Retina (tissue), 1 donor: ENCODE measurements at places on chromosomes 3 and 15.

- no peak for DNase-seq
Measured at GRCh38 chr15:86164232-86164898, 84.7 kb downstream of the AGBL1 start.

- DNase-seq, result no peak
Measured at GRCh38 chr3:194382892-194383223, 13.3 kb upstream of the LRRC15 start.

DNA sequence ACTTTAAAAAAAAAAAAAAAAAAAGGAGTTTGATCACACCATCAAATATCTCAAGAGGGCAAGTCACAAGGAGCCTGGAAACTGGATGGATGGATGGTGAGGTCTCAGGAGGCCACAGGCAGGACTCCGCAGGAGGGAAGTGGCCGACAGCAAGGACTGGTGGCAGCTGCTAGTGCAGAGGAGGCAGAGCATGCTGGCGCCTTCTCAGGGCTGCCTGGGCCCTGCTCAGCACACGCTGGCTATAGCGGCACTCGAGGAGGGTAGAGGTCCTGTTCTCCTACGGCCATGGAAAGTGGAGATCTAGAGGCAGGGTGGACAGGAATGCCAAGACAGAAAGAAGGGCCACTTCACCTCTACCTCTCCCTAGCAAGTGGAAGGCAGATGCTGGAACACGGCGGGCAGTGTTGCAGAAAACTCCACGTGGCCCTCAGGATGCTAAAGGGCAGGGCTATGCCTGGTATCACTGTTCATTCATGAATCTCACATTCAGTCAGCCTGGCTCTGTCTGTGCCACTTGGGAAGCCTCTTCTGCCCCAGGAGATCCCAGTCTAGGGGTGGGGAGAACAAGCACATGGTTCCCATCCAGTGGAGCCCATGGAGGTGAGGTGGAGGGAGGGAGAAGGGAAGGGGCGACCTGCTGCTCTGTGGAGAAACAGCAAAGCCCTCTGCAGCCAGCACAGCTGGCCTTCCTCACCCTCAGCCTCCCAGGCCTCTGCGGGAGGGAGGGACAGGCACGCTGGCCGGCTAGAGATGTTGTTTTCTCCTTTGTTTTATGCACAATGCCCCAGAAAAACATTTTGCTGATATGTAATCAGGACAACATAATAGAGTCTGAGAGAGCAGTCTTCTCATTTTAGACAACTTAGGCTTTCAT lies 71.0 kb downstream of the OXNAD1 start:
- peak; percentile 26 for DNase-seq

GRCh38 chr3:171574556-171575240 lies 114.5 kb upstream of the TNIK start:
- DNase-seq, result no peak

DNA sequence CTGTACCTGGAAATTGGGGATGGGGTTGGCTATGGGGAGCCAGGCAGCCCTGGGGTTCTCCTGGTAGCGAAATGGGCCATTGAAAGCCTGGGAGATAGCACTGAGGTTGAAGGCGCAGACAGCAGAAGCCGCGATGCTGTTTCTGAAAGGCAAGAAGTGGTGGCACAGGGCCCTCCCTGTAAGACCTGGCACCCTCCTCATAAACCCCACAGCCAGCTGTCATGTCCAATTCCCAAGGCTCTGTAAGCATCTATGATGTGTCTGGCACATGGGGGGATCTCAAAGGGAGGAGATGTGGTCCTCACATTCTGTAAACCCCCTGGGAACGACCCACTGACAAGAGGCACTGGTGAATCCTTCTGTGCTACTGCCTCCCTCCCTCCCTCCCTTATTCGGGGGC lies 104.0 kb downstream of the SEMA5B start:
- DNase-seq, result no peak

DNA sequence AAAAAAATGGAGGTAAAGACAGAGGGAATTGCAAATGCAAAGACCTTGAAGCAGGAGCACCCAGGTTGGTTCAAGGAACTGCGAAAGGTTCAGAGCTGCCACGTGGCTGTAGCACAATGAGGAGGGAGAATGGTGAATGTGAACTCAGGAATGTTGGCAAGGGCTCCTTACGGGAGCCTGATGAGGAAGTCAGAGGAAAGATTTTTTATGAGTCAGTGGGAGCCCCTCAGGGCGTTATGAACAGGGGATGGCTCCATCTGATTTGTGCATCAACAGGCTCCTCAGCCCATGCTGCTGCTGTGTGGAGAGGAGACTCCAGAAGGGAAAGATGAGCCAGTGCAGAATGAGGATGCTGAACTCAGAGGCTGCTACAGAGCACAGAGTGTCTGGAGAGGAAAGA lies 194.4 kb downstream of the ARRDC4 start:
- DNase-seq, result no peak

- no peak for DNase-seq
Measured at GRCh38 chr15:89543389-89543788, 31.9 kb upstream of the TICRR start.

GRCh38 chr3:117248153-117248552 lies 538.6 kb downstream of the TUSC7 start:
- DNase-seq, result no peak
